GM10248 (cell line): ENCODE measurements at places on chromosomes 7 and 10.
A peak's percentile ranks its signal among the peaks of the same experiment; 100 is the strongest.

DNA sequence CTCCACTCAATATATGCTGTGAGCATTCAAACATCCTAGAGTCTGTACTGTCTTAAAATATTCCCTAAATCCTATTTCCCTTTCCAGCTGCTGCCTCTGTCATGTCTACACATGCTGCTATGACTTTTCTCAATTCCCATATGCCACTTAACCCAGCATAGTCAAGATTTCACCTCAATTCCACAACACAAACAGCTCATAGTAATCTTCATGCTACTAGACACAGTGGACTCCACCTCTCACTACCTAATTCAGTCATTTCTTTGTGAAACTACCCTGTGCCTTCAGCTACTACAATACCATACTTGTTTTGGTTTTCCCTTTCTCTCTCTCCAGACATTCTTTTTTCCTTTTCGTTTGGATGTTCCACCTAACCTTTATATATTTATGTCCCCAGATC is 45.5 kb downstream of the GSAP start:
- no peak for DNase-seq

GRCh38 chr10:131477457-131478121 is 166.1 kb upstream of the TCERG1L start:
- no peak for DNase-seq

DNA sequence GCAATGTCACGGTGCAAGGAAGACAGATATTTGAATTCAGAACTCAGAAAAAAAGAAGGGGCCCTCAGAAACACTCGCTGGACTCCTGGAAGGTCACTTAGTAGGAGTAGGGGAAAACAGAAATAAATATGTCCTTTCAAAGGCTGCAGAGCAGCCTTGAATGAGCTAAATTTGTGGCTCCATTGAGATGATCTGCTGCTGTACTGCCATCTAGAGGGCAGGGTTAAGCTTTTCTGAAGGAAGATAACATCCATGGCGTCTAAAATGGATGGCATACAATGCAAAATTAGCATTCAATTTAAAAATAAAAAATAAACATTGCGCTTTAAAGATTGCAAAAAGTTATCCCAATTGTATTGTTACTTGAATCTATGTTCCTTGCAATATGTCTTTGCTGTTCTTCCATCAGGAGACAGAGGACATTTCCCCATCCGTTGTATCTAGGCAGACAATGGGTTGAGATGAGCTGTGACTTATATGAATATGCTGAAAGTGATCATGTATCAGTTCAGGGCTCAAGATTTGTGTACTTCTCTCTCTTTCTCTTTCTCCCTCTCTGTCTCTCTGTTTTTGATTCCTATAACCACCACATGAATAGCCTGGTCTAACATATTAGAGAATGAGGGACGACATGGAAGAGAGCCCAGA is 642.2 kb downstream of the SH2D4B start:
- peak; percentile 35 for DNase-seq

DNA sequence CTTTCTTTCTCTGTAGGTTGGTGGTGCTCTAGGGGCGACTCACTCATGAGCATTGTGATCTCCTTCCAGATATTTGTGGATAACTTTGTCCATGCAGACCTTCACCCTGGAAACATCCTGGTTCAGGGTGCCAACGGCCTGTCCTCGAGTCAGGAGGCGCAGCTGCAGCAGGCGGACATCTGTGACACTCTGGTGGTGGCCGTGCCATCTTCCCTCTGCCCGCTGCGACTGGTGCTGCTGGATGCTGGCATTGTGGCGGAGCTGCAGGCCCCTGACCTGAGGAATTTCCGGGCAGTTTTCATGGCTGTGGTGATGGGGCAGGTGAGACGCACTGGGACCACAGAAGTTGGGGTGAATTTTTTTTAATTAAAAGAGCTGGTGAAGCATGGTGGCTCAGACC is 9.6 kb upstream of the NDUFB2 start:
- DNase-seq = no peak
